ENCODE measurements at places on chromosomes 6 and 20. TPM values are rescaled to one million over a fixed set of nuclear protein-coding genes. Genes with fewer than 3 reads are reported as not detected.

DNA sequence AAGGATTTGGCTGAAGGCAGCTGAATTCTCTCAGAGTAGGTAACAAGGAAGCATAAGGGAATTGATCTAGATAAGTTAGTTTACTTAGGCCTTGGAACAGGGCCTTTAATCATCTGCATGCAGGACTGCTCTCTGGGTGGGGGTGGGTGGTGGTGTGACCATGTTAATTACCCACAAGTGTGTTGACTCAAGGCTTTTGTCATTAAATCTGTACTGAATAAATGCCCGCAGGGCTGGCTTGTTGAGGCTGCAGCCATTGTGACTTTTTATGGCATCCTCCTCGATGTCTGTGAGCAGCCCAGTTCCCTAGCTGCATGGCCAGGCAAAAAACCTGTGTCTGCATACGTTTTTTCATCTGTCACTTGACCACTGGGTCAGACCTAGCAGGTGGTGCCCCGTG, 63.5 kb upstream of the ASCC3 start:
- H3K4me3 ChIP-seq: no peak overlapping the region
- H3K27ac ChIP-seq: no peak overlapping the region
- no peaks in the 10 kb centered on the region for H3K4me1 ChIP-seq
- H3K36me3 ChIP-seq: no peaks in the 10 kb centered on the region
- no peak for DNase-seq

DNA sequence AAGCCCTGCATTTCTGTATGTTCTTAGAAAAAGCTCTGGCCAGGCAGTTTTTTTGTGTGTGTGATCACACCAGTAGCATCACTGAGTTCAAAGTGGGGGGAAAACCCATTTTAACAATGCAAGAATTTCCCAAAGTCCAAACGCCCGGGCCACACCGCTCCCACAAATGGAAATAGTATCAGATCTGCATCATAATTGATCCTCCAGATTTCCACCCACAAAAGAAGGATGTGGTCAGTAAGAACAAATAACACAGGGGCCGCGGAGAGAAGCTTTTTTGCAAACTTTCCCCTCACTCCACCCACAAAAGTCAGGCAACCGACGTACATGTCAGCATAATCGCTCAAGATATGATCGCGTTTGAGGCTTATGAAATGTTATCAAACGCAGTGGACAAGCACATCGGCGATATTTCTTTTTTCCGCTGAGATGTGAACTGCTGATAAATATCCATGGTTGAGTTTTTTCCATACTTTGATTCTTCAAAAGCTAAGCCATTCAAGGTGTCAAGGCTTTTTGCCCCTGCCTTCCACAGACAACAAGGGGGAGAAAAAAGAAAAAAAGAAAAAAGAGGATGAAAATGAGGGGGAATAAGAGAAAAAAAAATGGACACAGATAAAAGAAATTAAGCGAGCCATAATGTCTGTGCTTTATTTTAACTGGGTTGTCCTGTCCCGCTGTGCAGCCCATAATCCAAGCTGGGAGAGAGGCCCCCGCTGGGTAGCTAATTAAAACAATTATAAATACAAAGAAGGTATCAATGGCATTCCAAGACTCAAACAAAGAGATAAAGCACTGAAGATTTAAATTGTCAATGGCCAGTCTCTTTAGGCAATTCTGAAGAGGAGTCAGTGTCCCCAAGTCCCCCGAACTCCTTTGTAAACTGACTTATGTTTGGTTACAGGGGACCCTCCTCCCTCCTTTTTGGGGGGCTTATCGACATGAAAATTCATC, 143.5 kb downstream of the ZFP64 start:
- no peak overlapping the region for H3K27ac ChIP-seq
- no peak overlapping the region for H3K4me3 ChIP-seq
- no peaks in the 10 kb centered on the region for H3K27me3 ChIP-seq
- peaks cover 26% of the 10 kb centered on the region for H3K4me1 ChIP-seq
- H3K36me3 ChIP-seq: no peaks in the 10 kb centered on the region

- DNase-seq: no peak
- no peak overlapping the region for H3K27ac ChIP-seq
- peaks cover 20% of the 10 kb centered on the region for H3K4me1 ChIP-seq
- no peaks in the 10 kb centered on the region for H3K27me3 ChIP-seq
Observed at GRCh38 chr6:3079682-3080081, 11.4 kb downstream of the RIPK1 start.

DNA sequence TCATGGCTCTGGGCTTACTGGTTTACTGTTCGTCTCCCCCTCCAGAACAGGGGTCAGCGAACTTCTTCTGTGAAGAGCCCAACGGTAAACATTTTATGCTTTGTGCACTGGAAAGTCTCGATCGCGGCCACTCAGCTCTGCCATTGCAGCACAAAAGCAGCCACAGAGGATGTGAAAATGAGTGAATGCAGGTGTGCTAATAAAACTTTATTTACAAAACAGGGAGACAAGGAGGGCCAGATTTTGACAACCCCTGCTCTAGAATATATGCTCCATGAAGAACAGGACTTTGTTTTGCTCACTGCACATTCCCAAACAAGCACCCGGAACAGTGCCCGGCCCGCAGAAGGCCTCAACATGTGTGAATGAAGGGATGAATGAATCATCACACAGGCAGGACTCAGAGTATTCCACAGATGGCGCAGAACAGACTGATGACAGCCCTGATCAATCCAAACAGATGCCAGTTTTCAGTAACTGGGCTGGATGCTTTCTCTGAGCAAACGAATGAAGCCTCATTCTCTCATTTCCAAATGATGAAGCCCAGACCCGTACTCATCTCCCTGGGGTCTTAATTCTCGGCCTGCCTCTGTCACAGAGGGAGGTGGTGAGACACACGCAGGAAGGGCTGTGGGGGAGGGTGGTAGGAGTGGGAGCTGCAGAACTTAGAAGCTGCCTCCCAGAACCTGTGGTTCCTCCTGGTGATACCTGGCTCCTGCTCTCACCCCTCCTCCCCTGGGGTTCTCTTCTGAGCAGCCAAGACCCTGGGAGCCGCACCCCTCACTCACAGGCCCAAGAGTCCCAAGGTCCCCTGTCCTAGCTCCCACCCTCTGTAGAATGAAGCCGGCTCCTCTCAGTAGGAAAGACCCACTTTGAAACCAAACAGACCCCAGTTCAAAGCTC, 196.4 kb downstream of the PREX1 start:
- H3K4me1 ChIP-seq: peaks cover 10% of the 10 kb centered on the region
- DNase-seq: no peak
- H3K4me3 ChIP-seq: no peak overlapping the region
- H3K27ac ChIP-seq: no peak overlapping the region
- peaks cover 10% of the 10 kb centered on the region for H3K36me3 ChIP-seq
- no peaks in the 10 kb centered on the region for H3K27me3 ChIP-seq

DNA sequence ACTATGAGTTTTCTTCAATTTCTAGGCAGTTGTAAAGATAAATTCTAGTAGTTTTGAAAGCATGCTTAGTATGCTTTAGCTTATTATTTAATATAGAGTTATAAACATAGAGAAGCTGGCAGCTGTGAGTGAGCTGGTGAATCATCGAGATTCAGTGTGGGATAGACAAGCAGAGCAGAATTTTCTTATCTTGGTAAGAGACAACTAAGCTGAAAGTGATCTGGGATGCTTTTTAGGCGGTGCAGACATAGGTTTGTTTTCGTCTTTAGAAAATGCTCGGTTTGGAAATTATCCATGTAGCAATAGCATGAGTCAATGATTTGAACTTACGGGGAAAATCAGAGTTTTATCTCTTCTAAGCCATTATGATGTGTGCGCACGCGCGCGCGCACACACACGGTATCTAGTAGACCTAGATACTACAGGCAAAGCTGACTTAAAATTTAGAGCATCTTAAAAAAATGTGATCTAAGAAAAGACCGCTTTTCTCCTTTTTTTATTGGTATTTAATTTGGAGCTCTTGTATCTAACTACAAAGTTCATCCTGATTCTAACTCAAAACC, 128.3 kb upstream of the MAP3K7 start:
- peaks cover 25% of the 10 kb centered on the region for H3K27me3 ChIP-seq
- no peak for DNase-seq
- H3K36me3 ChIP-seq: no peaks in the 10 kb centered on the region
- no peak overlapping the region for H3K27ac ChIP-seq
- H3K4me1 ChIP-seq: peaks cover 7% of the 10 kb centered on the region

GCLC gene
- 18.2 TPM for total RNA-seq

- no peaks in the 10 kb centered on the region for H3K36me3 ChIP-seq
- no peak for DNase-seq
- no peak overlapping the region for H3K4me3 ChIP-seq
- no peak overlapping the region for H3K27ac ChIP-seq
- no peaks in the 10 kb centered on the region for H3K4me1 ChIP-seq
Observed at GRCh38 chr20:54199283-54199682, 8.6 kb upstream of the PFDN4 start.

DNA sequence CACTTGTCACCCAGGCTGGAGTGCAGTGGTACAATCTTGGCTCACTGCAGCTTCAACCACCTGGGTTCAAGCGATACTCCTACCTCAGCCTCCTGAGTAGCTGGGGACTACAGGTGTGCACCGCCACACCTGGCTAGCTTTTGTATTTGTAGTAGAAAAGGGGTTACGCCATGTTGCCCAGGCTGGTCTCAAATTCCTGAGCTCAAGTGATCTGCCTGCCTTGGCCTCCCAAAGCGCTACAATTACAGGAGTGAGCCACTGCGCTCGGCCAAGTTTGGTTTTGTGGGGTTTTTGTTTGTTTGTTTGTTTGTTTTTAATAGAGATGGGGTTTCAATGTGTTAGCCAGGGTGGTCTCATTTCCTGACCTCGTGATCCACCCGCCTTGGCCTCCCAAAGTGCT, 12.3 kb downstream of the LOC128125822 start:
- DNase-seq: no peak
- H3K4me1 ChIP-seq: no peaks in the 10 kb centered on the region
- no peak overlapping the region for H3K27ac ChIP-seq
- H3K4me3 ChIP-seq: no peak overlapping the region

- DNase-seq: no peak
- no peak overlapping the region for H3K27ac ChIP-seq
- H3K4me3 ChIP-seq: no peak overlapping the region
- H3K36me3 ChIP-seq: no peaks in the 10 kb centered on the region
Observed at GRCh38 chr6:116877743-116878142, 701 bp downstream of the RFX6 start.

- H3K27ac ChIP-seq: no peak overlapping the region
- H3K27me3 ChIP-seq: no peaks in the 10 kb centered on the region
- peaks cover 3% of the 10 kb centered on the region for H3K4me1 ChIP-seq
- H3K4me3 ChIP-seq: no peak overlapping the region
- no peaks in the 10 kb centered on the region for H3K36me3 ChIP-seq
Observed at GRCh38 chr6:166839569-166839968, 116.8 kb downstream of the RNASET2 start.

- peaks cover 7% of the 10 kb centered on the region for H3K4me1 ChIP-seq
- H3K4me3 ChIP-seq: no peak overlapping the region
- no peaks in the 10 kb centered on the region for H3K27me3 ChIP-seq
- H3K36me3 ChIP-seq: peaks cover 48% of the 10 kb centered on the region
Observed at GRCh38 chr6:41088451-41088850, 15.7 kb downstream of the NFYA start.

GRCh38 chr6:159467473-159468041, 225.5 kb downstream of the SOD2 start:
- no peak for DNase-seq
- no peaks in the 10 kb centered on the region for H3K36me3 ChIP-seq
- peaks cover 10% of the 10 kb centered on the region for H3K27me3 ChIP-seq
- H3K27ac ChIP-seq: no peak overlapping the region
- H3K4me1 ChIP-seq: peaks cover 3% of the 10 kb centered on the region

PPIL6 gene
- not detected for total RNA-seq
